Right lobe of liver (tissue), 6 donors: ENCODE measurements at places on chromosomes 2 and 18. TPM values are rescaled to one million over a fixed set of nuclear protein-coding genes. Genes with fewer than 3 reads are reported as not detected.

ANKRD62 gene
- total RNA-seq, result not detected

- DNase-seq, result no peak
These were observed 15.6 kb downstream of the CNOT9 start for GRCh38 chr2:218583983-218584850.

GRCh38 chr18:9243029-9243428, 91.5 kb upstream of the TWSG1 start:
- DNase-seq, result no peak

DNA sequence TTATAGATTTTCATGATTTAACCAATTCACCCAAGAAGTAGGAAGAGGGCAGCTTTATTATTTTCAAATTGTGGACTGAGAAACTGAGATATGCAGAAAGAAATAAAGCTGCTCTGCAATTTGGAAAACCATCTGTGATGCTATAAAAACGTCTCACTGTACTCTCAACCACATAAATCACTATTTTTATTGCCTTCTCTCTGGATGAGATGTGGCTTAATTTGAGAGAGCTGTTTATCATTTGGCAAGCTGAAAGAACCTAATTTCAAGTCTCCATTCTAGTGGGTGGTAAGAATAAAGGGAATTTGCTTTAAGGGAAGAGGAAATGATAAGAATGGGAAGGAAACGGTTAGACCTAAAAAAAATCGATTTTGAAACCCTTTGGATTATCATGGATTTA, 49.9 kb upstream of the CYP1B1 start:
- DNase-seq, result no peak

DNA sequence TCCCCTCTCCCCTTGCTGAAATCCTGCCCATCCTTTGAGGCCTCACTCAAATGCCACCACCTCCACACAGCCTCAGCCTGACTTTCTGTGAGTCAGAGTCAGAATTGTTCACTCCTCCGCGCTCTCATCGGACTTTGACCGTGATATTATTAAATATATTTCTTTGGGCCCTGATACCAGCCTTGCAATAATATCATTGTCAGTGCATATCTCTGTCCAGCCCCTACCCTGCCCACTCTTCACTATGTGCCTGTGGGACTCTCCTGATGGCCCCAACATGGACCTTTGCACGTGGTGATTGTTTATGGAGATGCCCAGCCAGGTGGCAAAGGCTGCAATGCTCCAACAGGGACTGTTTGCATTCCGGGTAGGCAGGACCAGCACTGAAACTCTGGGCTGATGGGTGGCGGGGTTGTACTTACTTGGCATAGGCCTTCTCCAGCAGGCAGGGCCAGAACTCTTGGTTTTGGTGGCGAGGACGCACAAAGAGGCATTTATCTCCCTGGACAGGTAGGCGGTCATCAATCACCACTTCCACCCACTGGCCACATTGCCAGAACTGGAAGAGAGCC, 37.3 kb downstream of the CAPN13 start:
- no peak for DNase-seq

DNA sequence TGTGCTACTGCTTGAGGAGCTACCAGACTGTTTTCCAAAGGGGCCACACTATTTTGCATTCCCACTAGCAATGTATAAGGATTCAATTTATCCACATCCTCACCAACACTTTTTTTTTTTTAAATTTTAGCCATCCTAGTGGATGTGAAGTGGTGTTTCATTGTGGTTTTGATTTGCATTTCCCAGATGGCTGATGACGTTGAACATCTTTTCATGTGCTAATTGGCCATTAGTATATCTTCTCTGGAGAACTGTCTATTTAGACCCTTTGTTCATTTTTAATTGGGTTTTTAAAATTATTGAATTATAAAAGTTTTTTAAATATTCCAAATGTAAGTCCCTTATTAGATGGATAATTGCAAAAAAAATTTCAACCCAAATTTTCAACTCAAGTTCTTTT, 121.1 kb downstream of the MAPK4 start:
- DNase-seq, result no peak
